ENCODE measurements at places on chromosomes 3 and 15.

DNA sequence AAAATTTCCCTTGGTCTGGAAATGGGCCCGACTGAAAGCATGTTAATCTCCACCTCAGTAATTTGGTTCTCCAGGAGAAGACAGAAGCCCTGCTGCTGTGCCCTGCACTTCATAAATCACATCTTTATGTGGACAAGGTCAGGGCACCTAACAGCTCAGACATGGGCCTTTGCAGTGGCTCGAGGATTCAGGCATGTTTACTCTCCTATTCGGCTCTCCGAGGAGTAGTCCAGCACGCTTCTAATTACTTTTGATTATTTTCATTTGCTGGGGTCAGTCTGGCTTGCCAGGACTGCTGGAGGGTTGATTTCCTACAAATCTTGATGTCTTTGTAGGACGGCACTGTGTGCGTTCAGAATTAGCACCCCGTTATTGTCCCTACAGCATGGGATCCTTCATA is 511.2 kb downstream of the MECOM start:
- DNase-seq: no peak

DNA sequence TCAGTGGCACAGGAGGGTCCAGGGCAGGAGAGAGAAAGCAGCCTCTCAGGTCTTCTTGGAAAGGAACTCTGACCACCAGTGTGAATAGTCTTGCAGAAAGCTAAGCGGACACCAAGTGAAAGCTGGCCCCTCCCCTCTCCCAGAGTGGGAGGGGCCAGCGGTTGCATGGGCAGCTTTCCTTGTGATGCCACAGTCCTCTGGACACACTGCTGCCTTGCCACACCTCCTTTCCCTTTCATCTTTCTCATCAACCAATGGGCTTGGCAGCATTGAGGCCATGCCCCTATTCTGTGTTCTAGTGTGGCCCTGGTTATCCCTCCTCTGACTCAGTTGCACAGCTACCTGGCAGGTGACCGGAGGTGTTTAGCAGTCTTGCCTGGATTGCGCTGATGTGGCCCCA is 49.7 kb upstream of the GOLGA6B start:
- no peak for DNase-seq

DNA sequence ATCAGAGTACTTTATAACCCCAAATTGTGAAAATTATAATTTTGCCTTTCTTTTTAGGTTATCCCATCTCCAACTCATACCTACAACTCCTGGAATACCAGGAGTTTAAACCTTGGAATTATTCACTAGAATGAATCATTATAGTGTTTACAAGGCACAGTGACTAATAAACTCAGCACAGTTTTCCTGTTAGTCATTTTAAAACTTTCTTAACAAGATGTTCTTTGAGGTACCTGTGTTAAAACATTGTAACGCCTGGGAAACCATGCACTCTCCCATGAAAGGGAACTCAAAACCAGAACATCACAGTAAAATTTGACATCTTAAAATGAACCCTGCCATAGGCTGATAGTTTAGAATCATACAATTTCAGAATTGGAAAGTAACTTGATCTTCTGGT is 132.4 kb upstream of the OSTN start:
- no peak for DNase-seq

DNA sequence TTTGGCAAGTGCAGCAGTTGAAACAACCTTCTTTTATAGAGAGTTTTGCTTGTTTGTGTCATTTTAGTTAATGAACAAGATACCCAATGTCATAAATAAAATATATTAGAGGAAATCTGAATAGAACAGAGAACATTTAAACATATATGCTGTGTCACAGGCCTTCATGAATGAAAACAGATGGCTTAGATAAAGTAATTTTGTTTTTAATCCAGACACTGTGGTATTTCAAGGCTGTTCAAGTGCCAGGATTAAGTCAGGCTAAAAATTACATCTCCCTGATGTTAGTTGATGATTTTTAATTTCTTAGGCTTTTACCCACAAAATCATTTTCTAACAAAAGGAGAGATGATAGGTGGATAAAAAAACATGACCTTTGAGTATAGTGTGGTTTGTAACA is 4.9 kb upstream of the ACKR4 start:
- DNase-seq: no peak

- DNase-seq: no peak
These were observed 326.4 kb upstream of the WNT5A start for GRCh38 chr3:55813268-55814097.

GRCh38 chr3:141058996-141059395 is 7.8 kb downstream of the SPSB4 start:
- DNase-seq: no peak

GRCh38 chr15:85879334-85880163 is 84.8 kb upstream of the KLHL25 start:
- DNase-seq: no peak

DNA sequence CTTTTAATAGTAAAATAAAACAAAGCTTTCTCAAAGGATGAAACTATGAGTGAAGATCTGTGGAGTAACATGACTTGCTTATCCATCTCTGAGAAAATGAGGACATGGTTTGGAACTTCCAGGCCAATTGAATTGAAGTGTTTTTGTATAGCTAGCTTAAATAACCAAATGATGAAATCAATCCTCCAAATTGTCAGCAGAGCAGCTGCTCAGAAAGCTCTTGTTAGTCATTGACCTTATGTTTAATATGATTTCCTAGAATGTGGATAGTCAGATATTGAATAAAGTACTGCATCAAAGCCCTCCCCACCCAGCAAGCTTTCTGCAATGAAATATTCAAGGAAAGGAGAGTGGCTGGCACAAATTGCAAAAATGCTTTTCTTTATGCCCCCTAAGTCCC is 437.2 kb downstream of the MFSD1 start:
- no peak for DNase-seq

DNA sequence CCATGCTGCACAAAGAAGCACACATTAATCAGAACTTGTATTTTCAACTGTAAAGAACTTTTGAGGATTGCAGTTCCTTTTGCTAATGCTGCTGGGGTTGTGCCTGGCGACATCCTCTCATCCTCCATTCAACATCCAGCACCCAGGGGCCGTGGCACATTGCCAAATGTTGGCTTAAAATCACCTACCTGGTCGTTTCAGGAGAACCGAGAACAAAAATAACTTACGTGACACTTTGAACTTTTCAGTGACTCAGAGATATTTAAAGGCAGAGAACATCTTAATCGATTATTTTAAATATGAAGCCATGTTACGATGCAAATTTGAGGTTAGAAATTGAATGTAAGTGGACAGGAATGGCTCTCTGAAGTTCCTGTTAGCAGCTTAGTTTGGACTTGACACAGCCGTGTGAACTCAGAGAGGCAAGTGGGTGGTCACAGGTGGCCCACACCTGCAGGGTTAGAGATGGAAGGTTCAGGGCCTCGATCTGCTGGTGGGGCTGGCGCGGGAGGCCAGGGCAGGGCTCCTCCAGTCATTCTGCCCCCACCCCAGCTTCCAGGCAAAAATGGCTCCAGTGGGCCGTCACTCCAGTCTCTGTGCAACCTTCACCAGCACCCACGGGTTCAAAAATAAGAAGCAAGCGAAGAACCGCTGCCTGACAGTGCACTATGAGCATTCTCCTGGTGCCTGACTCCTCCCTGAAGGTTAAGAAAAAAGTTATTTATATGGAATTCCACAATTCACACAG is 12.2 kb downstream of the LRRK1 start:
- DNase-seq: peak; percentile 70

- DNase-seq: no peak
These were observed 1.9 kb downstream of the PIGB start for GRCh38 chr15:55320963-55321362.

DNA sequence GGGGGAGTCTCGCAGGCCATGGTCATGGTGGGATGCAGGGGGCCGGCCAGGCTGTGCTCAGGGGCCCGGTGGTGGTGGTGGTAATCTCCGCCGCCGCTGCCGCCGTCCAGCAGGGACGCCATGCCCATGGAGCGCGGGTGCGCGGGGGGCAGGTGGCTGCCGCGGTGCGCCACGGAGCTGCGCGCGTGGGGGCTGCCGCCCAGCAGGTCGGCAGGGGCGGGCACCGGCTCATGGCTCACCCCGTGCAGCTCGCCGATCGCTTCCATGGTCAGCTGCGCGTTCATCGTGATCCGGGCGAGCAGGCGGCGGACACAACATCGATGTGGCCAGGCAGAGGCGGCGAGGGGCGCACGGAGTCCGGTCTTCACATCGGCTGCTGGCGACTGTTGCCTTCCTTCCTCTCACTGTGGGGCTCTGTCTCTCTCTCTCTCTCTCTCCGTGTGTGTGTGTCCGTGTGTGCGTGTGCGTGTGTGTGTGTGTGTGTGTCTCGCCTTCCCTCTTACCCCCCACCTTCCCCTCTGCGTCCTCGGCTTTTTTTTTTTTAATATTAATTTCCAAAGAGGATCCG is 451 bp downstream of the ONECUT1 start:
- peak; percentile 60 for DNase-seq

- no peak for DNase-seq
These were observed 144.6 kb upstream of the IL12A start for GRCh38 chr3:159843840-159844730.

DNA sequence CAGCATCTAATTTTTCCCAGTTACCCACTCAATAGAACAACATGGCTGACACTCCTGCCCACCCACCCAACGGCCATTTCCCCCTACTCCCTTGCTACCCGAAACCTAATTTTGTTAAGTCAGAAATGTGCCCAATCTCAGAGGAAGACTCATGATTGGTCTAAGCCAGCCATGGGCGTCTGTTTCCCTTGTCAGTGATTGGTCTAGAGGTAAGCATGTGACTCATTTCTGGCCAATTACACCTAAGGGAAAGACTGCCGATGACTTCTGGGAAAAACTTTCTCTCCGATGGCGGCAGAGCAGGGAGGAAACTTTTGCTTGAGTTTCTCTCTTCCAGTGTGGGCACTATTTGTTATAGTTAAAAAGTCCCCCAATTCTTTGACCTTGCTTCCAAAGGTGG is 72.9 kb downstream of the RPLP1 start:
- DNase-seq: no peak

DNA sequence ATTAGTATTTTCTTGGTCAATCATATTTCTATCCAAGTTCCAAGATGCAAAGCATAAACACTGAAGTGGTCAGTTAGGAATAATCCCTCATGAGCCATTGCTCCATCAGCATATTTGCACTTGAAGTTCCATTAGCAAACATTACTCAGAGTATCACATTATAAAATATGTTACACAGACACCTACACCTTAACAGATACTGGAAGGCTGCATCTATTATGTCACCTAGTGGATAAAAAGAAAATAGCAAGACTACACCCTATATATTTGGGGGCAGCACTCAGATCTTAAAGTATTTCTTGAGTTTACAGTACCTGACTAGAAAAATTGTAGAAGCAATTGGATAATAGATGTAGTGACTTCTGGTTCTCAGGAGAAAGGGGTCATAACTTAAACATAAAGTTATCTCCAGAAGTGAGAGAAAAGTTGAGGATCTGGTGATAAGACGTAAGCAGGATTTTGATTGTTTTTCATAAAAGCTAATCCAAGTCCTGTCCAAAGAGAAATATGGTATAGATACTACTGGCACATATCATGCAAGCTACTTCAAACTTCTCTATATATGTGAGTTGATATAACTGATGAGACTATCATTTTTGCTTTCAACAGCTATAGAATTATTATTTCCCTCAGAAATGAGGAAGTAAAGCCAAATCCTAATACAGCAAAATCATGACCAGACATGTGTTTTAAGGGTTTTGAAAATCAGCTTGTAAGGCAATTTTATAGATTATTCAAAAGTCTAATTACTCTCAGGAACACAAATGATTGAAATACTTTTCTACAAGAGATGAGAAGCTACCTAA is 422.2 kb downstream of the GBE1 start:
- DNase-seq: peak; percentile 27

- no peak for DNase-seq
These were observed 489.1 kb downstream of the MAGI1 start for GRCh38 chr3:65549626-65549959.

All from GM13976 (cell line).